ENCODE measurements at places on chromosomes 1 and 21. TPM values are rescaled to one million over a fixed set of nuclear protein-coding genes. Genes with fewer than 3 reads are reported as not detected.

Gene TEX38
- not detected for polyA plus RNA-seq

Gene GABRD
- not detected for polyA plus RNA-seq

Gene CFHR5
- polyA plus RNA-seq, result not detected

Gene CLEC20A
- polyA plus RNA-seq, result not detected

Gene WNT9A
- polyA plus RNA-seq, result 1.6 TPM

Gene COA6
- polyA plus RNA-seq, result 65.2 TPM

Gene ARHGAP30
- polyA plus RNA-seq, result not detected

Gene RAB3B
- 4.0 TPM for polyA plus RNA-seq

Gene TP73
- 0.44 TPM for polyA plus RNA-seq

Gene MYOM3
- polyA plus RNA-seq, result 0.15 TPM

Gene PLPP3
- 0.68 TPM for polyA plus RNA-seq

Gene CHRNB2
- polyA plus RNA-seq, result 0.07 TPM

Gene FAM229A
- 0.42 TPM for polyA plus RNA-seq

Measured in foreskin keratinocyte (primary cell).